NCI-H460 (cell line): ENCODE measurements at places on chromosomes 13 and 19. TPM values are rescaled to one million over a fixed set of nuclear protein-coding genes. Genes with fewer than 3 reads are reported as not detected.

DNA sequence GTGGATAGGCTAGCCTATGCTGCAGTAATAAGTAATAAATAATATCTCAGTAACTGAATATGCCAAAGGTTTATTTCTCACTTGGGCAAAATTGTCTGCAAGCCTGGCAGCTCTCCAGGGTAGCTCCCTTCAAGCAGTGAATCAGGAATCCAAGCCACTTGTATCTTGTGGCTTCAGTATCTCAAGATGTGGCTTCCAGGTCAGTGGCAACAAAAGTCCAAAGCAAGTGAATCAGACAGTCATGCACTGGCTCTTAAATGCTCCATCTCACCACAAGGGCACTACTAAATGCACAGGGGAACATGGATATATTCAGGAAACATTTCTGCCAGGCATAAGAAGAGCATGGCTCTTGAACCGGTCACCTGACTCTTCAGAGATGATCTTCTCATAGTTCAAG, 126.3 kb downstream of the KCTD12 start:
- DNase-seq, result no peak

DNA sequence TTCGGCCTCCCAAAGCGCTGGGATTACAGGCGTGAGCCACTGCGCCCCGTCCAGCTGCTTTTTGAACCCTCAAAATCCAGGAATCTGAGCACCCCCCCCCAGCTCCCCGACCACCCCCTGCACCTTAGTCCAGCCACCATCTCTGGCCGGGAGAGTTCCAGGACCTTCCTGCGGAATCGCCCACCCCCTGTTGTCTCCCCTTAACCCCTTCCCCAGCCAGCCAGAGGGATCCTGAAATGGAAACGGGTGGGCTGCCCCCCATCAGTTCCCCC, 772 bp upstream of the MBD3 start:
- DNase-seq, result no peak

DNA sequence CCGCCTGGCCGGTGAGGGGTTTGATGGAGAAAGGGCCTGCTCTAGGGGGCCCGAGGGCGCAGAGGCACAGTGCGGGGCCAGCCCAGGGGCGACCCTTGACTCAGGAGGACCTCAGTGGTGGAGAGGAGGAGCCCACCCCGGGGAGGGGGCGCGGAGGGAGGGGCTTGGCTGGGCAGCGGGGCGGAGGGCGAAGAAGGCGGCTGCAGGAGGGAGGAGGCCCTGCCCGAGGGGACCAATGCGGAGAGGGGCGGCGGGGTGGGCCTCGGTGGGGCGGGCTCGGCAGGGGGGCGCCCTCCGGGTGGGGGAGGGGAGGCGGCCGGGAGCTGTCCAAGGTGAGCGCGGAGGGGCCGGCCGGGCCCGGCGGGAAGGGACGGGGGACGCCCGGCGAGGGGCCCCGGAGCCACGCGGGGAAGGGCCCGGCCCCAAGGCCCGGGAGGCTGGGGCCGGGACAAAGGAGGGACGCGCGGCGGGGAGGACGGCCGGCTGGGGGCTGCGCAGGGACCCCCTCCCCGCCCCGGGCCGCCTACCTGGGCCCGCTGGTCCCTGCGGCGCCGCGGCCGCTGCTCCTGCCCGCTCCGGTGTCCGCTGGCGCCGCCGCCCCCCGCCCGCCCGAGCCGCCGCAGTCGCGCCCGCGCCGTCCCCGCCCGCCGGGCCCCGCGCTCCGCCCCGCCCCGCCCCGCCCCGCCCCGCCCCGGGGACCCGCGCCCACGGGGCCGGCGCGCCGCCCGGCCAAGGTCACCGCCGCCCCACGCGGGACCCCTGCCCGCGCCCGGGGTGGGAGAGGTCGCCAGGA, at the start of gene DIRAS1:
Gene DIRAS1, minus strand, starts transcription at position 596 of the 793 bp plus-strand sequence. CDS start 3,566 bp downstream, outside the sequence.
- DNase-seq, result no peak

- peak; percentile 60 for DNase-seq
These were observed 18.9 kb upstream of the ZSCAN5A start for GRCh38 chr19:56333506-56333905.

- no peak for DNase-seq
These were observed 51.0 kb downstream of the DIAPH3 start for GRCh38 chr13:60112771-60113170.

- no peak for DNase-seq
These were observed 63.1 kb downstream of the KCNRG start for GRCh38 chr13:50078231-50078894.

DNA sequence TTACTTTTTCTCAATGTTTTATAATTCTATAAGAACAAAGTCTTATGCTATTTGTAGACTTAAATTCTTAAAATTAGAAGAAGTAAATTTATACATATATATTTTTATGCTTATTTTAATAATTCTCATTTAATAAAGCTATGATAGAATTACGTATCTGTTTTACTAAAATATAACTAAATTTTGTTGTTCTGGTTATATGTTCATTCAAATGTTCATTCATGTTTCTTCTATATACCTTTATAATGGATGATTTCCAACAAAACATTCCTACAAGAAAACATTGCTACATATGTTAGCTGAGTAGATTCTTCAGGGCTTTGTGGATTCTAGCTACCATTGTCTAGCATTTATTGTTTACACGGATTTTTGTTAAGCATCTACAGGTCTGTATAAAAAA, 634.3 kb upstream of the PCDH20 start:
- DNase-seq, result no peak

- no peak for DNase-seq
These were observed 700 bp downstream of the PRR36 start for GRCh38 chr19:7873304-7874075.

DNA sequence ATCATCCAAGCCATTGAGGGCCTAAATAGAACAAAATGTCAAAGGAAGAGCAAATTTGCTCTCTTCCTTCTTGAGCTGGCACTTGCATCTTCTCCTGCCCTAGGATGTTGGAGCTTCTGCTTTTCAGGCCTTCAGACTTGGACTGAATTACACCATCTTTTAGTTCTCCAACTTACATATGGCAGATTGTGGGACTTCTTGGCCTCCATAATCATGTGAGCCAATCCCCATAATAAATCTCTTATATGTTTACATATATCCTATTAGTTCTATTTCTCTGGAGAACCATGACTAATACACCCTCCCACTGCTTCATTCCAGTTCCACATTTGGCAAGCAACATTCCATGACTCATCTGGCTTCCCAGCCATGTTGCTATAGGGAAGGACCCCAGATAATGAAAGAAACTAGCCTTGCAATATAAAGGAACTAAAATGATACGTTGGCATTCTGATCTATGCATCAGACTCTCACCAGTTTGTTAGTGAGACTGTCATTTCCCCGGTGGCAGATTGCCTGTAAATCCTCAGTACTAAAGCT, 11.0 kb upstream of the ACOD1 start:
- DNase-seq, result no peak

- DNase-seq, result no peak
These were observed 72.6 kb downstream of the ELF1 start for GRCh38 chr13:40946485-40946884.

DNA sequence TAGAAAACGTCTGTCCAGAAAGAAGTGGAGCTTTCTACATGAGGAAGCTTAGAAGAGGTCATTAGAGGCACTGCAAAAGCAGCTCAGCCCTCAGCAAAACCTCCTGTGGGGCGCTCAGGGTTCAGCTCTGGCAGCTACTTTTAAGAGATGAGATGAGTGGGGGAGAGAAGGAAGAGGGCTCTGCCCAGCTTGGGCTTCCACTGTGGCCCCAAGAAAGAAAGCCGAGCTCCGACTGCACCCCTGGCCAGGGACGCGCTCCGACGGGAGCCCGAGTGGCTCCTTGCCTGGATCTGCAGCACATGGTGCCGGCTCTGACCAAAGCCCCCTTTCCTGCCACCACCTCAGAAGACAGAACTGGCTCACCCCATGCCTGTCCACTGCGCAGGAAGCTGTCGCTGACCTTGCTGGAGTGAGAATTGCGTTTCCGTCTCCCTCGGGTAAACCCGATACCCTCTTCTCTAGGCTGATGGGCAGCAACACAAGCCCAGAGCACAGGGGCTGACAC, 36.4 kb downstream of the NAXD start:
- no peak for DNase-seq

HIPK4 gene
- total RNA-seq, result not detected in 2 replicates

CD37 gene
- not detected in 2 replicates for total RNA-seq

SIGLEC5 gene
- total RNA-seq, result not detected in 2 replicates
